Cerebellar cortex (tissue), 1 donor: ENCODE measurements at places on chromosomes 4 and X.

DNA sequence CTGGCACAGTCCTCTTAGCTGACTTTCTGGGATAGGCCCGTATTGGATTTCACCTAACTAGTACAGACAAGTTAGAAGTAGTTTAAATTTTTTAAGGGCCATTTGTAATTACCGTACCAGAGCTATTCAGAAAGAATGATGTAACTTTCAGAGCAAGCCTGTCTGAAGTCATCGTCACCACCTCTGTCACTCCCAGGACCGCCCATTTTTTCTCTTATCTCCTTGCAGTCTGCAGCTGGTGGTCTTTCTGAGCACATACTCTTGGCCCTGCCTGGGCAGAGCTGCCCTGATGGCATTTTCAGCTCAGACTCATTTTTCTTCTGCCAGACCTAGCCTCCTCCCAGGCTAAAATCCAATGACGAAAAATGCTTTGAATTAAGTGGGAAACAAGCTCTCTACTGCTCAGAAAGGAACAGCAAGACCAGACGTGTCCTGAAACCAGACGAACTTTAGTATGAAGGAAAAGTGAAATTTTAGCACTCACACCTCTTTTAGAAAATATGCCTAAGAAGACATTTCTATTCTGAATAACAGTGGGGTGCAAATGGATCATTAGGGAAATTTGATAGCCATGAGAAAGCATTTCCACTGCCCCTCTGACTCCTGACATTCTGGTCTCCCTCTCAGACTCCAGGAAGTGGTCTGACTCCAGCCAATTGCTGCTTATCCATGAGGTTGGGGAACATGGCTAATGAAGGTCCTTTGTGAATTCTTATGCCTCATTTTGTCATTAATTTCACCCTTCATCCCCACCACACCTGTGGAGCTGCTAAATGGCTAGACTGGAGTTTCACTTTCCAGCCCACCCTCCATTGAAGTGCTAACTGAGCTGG is 162.4 kb upstream of the GYPA start:
- DNase-seq, result no peak

- DNase-seq, result peak; percentile 5
Observed at GRCh38 chrX:80578517-80579105, 158.4 kb downstream of the TENT5D start.

DNA sequence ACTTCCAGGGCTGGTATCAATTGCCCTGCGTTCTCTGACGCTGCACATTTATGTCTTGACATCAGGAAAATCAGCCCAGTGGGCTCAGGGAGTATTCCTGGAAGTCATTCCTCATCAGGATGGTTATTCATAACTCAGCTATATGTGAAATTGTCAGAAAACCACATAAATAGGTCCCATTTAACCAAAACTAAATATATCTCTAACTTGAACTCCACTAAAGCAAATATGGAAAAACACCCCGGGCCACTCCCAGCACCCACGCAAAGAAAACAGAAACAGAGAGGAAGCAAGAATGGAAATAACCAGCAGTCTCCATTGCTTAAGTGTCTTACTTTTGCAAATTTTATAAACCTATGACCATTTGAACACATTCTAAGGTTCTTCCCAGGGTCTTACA is 112.0 kb downstream of the IRF2 start:
- DNase-seq, result no peak

DNA sequence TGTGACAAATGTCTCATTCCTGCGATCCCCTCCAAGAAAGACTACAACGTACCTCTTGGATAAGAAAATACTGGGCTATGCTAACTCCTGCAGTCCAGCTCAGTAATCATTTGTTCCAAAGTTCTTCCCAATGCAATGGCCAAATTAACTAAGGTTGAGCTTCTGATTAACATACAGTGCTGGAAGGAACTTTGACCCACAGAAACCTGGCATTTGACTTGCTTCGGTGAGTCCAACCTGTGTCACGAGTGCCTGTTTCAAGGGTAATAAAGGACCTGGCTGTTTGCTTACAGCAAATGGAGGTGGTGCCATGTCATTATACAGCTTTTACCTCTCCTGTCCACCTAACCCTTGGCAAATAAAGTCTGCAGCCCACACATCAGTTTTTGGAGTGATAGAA is 83.2 kb downstream of the RBM47 start:
- no peak for DNase-seq

DNA sequence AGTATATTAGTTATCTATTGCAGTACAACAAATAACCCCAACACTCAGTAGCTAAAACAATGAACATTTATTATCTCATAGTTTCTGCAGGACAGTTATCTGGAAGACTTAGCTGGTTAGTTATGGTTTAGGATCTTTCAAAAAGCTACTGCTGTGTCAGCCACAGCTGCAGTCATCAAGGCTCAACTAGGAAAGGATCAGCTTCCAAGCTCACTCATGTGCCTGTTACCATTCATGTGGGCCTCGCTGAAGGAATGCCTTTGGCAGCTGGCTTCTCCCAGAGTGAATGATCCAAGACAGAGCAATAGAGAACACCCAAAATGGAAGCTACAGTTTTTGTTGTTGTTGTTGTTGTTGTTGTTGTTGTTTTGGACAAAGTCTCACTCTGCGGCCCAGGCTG is 13.5 kb upstream of the PRSS48 start:
- no peak for DNase-seq

GRCh38 chr4:21992330-21992729 is 43.8 kb upstream of the KCNIP4 start:
- peak; percentile 39 for DNase-seq

GRCh38 chrX:150984169-150984824 is 1.2 kb downstream of the HMGB3 start:
- DNase-seq, result no peak

GRCh38 chrX:154443992-154444754 is at the start of gene FAM50A:
TSS of gene FAM50A (plus strand) at chrX:154444141. CDS start at chrX:154444236, 95 bp downstream.
- DNase-seq, result peak; percentile 52

DNA sequence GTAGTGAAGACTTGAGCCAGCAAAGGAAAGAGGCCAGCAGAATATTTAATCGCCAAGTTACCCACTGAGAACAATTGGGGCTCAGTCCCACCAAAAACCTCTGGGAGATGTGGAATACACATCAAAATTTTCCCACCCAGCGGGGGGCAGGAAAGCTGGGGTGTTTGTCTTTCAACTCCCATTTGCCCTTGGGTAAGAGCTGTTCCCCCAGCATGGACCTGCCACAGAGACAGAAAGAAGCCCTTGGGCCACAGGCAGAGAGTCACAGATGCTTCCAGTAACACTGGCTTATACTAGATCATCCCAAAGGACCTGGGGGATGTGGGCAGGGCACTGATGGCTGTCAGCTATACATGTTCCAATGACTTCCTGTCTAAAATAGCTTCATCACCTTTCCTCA is 18.9 kb upstream of the FBXW7 start:
- DNase-seq, result no peak

DNA sequence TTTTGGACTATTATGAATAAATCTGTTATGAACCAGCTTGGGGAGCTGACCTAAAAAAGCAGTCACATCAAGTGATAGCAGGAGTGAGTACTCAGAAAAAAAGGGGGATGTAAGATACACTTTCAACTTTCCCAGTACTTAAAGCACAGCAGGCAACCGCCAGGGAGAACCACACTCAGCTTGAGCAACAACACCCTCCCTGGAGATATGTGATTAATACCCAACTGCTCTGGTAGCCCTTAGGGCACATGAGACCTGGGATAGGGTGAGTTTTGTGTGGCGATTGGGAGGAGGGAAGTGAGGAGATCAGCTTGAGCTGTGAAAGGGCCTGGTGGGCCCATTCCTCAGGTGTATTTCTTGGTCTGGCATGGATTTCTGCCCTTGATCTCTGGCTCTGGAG is 220.3 kb upstream of the SFRP2 start:
- no peak for DNase-seq

- no peak for DNase-seq
Observed at GRCh38 chrX:115360220-115360781, 70.8 kb downstream of the LUZP4 start.
